Activated naive CD8-positive, alpha-beta T cell treated with anti-CD3 and anti-CD28 coated beads, Interleukin-2, amount 10 ng/mL, durations not matched to agents 7 days and 5 days (primary cell): ENCODE measurements at places on chromosomes 13 and 19.

GRCh38 chr13:75869981-75870380 lies 233.9 kb downstream of the LMO7 start:
- DNase-seq = no peak

DNA sequence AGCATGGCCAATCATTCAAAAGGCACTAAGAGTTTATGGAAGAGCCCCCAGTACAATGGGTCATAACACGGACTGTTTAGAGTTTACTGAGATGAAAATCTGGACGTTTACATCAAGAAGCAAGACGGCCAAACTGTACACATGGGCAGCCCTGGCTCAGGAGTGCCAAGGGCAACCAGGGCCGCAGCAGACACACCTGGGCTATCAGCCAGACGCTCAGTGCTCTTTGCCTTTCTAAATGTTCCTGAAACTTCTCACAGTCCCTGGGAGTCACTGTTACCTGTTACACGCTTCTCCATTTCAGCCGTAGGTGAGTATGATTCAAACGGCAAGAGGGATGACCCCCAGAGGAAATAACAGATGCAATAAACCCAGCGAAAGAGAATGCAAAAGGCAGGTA lies 64.5 kb downstream of the ABCC4 start:
- no peak for DNase-seq

GRCh38 chr13:101945435-101945834 lies 456.4 kb downstream of the FGF14 start:
- no peak for DNase-seq

- DNase-seq = peak; percentile 69
These were observed 27.9 kb upstream of the ONECUT3 start for GRCh38 chr19:1725100-1726064.

- no peak for DNase-seq
These were observed 12.1 kb upstream of the TEX26 start for GRCh38 chr13:30920162-30920909.

DNA sequence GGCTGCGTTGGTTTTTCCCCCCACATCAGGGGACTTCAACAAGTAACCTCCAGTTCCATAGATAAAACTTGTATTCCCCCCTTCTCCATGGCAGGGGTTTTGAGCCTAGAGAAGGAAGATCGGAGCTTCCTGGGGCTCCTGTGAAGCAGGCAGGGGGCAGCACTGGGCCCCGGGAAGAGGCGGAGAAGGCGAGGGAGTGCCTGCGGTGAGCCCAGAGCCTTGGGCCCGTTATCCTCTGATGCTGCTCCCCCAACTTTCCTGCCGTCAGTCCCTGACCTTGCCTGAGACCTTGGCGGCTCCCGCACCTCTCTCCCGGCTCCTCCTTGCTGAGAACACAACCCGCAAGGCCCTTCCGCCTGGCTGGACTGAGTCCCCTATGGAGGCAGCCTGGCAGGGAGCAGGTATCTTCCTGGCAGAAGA lies 2.5 kb downstream of the LIPE start:
- DNase-seq = no peak

- DNase-seq = no peak
These were observed 81.5 kb upstream of the SLC7A1 start for GRCh38 chr13:29676941-29677452.

GRCh38 chr13:60152904-60153303 lies 10.8 kb downstream of the DIAPH3 start:
- DNase-seq = no peak

DNA sequence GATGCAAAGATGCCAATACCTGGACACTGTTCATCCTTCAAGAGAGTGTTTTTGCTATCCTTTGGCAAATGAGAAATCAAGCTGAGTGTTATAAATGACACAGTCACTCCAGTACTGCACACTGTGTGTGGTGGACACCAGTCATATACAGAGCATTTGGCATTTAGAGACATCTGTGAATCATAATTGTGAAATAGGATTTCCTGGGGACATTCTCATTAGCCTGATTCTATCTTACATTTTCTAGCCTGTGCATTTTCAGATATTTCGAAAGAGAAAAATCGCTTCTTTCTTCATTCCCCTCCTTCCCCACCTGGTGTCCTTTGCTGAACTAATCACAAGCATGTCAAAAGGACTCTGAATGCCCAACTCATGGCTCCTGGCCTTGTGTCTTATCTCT lies 781.0 kb upstream of the ARGLU1 start:
- DNase-seq = no peak

GRCh38 chr13:27572234-27572901 lies 48.0 kb downstream of the LNX2 start:
- no peak for DNase-seq
